ENCODE measurements at places on chromosomes 2 and 18.

GRCh38 chr2:115183144-115183543 is 740.7 kb downstream of the DPP10 start:
- no peak for DNase-seq

DNA sequence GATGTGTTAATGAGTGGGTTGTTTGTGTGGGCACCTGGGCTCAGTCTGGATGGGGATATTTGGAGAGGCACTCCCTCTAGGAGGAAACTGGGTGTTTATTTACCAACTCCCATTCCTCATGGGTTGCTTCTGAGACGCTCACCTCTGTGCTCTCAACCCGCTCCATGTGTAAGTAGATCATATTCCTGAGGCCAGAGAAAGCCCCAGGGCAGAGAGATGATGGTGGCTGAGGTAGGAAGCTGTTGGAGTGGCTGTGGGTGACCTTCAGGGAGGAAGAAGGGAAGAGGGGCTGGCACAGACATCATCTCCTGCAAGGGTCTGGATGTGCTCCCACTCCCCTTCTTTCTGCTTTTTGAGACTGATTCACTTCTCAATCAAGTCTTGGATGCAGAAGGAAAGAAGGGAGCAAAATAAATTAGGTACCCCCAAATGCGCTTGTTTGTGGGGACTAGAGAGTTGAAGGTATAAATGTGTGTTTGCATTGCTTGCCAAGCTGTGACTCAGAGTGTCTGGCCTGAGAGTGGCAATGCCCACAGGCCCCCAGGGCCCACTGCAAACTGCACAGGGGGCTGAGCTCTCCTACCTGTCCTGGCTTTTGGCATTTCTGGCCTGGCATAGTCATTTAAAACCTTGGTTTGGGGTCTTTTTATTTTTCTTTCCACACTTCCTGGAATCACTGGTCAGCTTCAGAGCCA is 57.2 kb upstream of the TNP1 start:
- DNase-seq: no peak

GRCh38 chr2:131055169-131056065 is 37.8 kb downstream of the FAM168B start:
- no peak for DNase-seq

DNA sequence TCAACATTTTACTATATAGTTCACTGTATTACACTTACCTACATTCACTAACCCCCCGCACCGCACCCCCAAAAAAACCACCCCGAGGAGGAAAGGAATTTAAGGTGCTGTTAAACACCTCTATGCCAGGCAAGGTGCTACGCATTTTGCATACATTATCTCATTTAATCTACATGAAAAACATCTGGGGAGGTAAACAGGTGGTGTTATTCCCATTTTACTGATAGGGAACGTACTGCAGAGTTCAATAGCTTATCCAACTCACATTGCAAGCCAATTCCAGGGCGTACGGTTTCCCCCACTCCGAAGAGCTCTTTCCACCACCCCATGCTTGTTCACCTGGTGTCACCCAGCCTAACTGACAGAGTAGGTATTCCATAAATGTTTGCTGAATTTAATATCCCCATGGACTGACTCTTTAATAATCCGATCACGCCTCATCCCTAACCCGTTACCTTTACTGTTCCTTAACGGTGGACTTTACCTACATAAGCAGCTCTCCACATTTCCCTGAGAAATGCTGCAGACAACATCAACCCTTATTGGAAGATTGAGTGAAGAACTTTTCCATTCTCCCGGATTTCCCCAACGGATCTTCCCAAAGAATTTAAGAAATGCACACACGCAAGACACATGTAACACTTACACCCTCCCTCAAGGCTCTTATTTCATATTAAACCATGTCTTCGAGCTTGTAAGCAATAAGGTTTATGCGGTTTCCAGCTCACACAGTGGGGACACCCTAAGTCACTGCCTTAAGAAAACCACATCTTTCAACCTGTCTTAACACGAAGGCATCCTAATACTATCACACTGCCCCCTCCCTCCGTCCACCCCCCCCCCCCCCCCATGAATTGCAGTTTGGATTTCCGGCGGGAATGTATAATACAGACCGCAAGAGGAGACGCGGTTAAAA is 1.2 kb downstream of the RAPH1 start:
- DNase-seq: peak; percentile 4

DNA sequence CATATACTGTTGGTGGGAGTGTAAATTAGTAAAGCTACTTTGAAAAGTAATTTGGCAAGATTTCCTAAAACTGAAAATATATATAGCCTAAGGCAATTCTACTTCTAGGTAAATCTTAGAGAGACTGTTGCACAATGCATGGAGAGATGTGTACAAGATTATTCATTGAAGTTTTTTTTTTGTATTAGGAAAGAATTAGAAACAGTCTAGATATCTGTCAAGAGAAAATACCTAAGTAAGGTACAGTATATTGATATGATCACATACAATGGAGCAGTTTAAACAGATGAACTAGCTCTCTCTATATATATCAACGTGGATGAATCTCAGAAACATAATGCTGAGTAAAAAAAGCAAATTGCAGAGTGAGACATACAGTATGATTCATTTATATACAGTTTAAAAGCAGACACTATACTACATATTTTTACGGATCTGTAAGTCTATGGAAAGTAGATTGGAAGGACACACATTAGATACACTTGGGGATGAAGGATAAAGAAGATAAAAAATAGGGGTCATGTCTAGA is 59.3 kb upstream of the ACVR1 start:
- no peak for DNase-seq

Measured in NCI-H2081 (cell line).